ENCODE measurements at places on chromosomes 12 and 14.
A peak's percentile ranks its signal among the peaks of the same experiment; 100 is the strongest.

DNA sequence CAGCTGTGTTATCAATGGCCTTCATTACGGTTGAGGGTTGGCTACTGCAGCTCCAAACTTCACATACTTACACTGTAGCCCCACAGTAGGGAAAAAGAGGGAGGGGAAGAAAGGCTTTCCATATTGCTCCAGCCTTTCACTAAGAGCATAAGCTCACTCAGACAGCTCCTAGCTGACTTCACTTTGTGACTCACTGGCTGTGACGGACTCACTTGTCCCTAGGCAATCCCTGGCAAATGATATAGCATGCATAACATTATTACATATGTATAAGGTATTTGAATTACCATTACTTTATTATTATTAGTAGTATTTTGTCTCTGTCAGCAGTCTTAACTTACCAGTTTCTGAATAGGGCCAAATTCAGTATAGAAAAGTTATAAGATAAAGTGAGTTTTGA, 350.7 kb downstream of the RMST start:
- DNase-seq = no peak

DNA sequence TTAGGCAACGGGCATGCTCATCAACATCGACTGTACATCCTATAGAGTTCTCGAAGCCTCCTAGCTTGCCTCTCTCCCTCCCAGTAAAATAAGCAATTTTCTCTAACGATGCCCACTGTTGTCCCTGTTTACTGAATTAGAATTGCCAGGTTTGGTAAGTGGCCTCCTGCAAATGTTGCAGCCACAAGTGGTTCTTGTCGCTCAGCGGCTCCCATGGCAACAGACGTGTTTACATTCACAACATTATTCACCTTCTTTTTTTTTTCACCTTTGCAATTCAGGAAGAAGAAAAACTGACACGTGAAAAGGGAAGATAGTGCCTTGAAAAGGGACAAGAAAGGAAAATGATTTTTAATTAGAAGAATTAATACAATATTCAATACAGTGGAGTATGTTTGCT, 100.9 kb upstream of the PKP2 start:
- no peak for DNase-seq

DNA sequence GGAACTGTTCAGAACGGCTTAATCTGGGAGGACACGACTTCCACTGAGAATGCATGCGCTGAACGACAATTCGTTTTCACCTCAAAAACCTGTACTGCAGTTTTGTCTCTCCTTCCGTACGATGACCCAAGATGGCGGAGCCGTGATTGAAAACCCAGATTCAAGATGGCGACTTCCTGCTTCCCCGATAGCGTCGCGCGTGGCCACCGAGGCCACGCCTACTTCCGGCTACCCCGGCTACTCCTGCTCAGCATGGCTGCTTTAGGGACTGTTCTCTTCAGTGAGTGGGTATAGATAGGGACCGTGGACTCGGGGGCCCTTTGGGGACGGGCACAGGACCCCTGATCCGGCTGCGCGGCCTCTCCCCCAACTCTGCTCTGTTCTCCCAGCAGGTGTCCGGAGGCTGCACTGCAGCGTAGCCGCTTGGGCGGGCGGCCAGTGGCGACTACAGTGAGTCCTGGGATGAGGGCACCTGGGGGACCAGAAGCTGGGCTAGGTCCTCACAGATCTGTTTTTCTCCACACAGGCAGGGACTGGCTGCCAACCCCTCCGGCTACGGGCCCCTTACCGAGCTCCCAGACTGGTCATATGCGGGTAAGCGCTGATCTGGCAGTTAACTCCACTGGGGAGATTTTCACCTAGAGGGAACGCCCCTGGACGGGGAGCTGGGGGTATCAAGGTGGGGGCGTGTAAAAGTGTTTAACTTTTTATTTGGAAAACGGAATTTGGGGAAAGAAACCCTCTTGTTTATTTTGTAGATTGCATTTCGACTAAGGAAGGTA, at the start of gene MRPL52:
Gene MRPL52 (plus strand): TSS at position 227 of the 782 bp plus-strand sequence. CDS start 26 bp downstream, at position 253.
- DNase-seq = peak; percentile 79

GRCh38 chr12:85557850-85558249, 277.8 kb downstream of the ALX1 start:
- no peak for DNase-seq

DNA sequence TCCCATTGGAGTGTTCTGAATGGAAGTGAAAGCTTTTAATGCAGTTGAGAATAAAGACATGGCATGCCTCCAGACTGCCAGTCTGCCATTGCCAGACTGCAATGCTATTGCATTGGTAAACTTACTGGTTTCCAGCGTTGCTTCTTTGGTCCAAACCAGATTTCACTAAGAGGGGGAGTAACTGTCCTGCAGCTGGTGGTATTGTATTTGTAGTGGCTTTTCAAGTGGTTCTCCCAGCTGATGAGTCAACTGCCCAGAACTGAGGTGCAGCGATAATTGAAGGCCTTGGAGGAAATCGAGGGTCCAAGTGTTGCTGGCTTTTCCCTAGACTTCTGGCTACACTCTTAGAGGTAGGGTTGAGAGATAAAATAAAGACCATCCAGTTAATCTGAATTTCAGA, 31.9 kb downstream of the ERG28 start:
- DNase-seq = no peak

- DNase-seq = no peak
Measured at GRCh38 chr14:99467336-99468078, 13.2 kb downstream of the SETD3 start.

- DNase-seq = no peak
Measured at GRCh38 chr12:105481392-105482300, 151.2 kb downstream of the C12orf75 start.

DNA sequence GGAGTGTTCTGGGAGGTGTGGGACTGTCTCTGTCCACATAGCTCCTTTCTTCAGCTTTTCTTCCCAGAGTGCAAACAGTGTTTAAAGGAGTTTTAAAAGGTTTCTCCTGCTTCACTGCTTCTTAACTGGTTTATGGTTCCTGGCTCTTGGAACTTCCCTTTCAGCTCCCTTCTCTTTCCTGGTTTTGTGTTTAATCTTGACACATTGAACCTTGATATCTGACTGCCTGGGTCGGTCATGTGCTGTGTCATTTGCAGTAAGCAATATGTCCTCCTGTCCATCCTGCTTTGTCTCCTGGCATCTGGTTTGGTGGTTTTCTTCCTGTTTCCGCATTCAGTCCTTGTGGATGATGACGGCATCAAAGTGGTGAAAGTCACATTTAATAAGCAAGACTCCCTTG, 2.2 kb downstream of the TMEM106C start:
- no peak for DNase-seq

DNA sequence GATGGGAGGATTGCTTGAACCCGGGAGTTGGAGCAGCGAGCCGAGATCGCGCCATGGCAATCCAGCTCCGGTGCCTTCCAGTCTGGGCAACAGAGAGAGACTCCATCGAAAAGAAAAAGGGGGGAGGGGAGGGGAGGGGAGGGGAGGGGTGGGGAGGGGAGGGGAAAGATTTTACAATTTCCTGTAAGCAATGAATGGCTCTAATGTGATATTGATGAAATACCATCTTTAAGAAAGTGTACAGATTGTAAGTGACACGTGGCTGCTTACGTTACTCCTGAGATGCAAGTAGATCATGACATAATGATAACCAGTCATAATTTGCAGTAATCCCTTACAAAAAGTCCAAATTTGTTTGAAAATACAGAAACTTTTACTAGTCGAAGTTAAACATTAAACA, 1.4 kb downstream of the SLC25A21 start:
- no peak for DNase-seq

- DNase-seq = no peak
Measured at GRCh38 chr14:91012045-91012444, 48.4 kb downstream of the RPS6KA5 start.

DNA sequence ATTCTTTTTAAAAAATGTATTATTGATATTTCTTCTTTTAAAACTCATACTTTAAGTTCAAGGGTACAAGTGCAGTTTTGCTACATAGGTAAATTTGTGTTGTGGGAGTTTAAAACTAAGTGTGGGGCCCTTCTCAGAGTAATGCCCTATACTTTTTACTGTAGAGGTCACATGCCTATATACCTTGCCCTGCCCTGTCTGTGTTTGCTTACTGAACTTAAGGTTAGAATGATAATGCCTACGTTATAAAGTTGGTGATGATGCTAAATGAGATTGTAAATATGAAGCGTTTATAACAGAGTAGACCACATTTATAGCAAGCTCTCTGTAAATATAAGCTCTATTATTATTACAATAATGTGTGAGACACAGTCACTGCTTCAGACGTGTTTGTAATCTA, 261.9 kb downstream of the RASSF9 start:
- no peak for DNase-seq

GRCh38 chr12:132161036-132161781, 17.0 kb downstream of the NOC4L start:
- no peak for DNase-seq

GRCh38 chr14:35879654-35880249, 53.6 kb downstream of the BRMS1L start:
- no peak for DNase-seq

DNA sequence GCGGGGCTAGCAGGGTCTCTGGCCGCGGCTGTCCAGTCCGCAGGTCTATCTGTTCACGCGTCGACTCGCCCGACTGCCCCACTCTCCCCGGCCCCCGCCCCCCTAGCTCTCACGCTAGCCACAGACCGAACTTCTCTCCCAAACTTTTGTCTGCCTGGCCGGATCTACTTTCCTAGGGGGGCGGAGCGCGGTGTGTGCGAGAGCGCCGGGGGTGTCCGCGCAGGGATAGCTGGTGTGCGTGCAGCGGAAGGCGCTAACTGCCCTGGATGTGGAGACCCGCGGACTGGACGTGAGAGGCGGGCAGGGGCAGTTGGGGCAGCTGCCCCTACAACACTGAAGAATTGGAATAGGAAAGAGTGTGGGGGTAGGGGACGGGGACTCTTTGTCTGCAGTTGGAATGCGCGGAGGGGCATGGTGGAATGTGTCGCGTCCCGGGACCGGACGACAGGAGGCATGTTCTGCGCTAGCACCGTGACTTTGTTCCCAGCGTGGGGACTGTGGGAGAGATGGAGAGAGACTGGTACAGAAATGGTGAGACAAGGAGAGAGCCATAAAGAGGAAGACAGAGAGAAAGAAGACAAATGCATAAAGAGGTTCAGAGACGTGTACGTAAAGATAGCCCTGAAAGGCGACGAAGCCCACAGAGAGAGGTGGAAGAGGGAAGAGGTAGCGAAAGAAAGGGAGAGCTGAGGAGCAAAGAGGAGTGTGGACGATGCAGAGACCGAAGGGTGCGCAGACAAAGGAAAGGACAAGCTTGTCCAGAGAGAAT, at the start of gene AJUBA:
Gene AJUBA (minus strand): TSS at position 75 of the 769 bp plus-strand sequence. CDS start 285 bp downstream, outside the sequence.
- peak; percentile 67 for DNase-seq

DNA sequence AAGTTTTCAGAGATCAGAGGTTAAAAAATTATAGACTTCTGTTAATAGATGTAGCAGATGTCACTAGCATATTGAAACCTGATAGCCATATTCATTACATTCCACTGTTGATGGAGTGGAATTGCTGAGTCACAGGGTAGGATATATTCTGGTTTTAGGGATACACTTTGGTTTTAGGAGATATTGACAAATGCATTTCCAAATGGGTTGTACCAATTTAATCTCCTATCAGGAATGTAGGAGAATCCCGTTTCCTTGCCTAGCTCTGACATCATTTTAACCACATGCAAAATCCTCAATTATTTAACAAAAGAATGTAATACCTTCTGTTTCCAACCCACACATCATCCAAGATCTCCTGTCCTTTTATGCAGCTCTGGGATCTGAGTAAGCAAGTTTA, 30.7 kb upstream of the ESR2 start:
- no peak for DNase-seq

DNA sequence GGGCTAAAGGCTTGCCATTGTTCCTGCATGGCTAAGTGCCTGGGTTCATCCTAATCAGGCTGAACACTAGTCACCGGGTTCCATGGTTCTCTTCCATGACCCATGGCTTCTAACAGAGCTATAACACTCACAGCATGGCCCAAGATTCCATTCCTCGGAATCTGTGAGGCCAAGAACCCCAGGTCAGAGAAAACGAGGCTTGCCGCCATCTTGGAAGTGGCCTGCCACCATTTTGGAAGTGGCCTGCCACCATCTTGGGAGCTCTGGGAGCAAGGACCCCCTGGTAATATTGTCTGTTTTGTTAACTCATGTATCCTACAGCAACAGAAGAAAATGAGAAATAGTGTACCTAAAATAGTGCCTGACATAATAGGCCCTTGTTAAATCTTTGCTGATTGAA, 92.7 kb downstream of the ADAMTS20 start:
- DNase-seq = no peak

DNA sequence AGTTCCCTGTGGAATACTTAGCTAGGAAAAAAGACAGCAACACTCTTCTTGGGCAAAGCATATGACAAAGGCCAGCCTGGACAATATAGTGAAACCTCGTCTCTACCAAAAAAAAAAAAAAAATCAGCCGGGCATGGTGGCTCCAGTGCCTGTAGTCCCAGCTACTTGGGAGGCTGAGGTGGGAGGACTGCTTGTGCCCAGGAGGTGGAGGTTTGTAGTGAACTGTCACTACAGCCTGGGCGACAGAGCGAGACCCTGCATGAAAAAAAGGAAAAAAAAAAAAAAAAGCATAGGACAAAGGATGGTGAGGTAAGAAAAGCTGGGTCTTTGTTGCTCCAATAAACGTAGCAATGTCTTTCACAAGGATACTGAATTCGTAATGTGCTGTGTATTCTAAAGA, 1.1 kb downstream of the TXNDC16 start:
- DNase-seq = no peak

DNA sequence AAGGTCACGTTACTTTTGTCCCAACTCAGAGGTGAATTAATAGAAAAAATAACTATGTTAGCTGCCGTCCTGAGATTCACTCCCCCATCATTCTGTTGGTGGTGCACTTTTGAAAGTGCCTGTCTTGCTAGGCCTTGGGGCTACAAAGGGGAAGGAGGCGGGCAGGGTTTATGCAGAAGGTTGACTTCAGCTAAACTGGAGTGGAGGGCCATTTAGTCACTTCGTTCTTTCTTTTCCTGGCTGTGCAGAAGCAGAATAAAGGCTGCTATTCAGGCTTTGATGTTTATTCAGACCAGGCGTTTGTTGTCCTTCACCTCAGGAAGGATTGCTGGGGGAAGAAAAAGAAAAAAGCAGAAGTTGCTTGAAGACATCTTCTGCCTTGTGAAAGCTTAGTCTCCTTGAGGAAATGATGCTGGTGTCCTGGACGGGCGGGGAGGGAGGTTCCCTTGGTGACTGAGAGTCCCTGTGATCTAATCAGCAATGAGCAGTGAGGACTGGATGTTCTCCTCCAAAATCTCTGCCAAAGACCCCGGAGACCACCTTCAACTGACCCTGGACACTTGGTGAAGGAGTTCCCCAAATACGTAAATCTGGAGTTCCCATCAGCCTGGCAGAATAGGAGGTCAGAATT, 4.0 kb downstream of the GLT1D1 start:
- no peak for DNase-seq
